SW 1271 (cell line): ENCODE measurements at places on chromosomes 12 and 14.

- no peak for DNase-seq
These were observed 37.6 kb downstream of the ZFYVE26 start for GRCh38 chr14:67778792-67779191.

DNA sequence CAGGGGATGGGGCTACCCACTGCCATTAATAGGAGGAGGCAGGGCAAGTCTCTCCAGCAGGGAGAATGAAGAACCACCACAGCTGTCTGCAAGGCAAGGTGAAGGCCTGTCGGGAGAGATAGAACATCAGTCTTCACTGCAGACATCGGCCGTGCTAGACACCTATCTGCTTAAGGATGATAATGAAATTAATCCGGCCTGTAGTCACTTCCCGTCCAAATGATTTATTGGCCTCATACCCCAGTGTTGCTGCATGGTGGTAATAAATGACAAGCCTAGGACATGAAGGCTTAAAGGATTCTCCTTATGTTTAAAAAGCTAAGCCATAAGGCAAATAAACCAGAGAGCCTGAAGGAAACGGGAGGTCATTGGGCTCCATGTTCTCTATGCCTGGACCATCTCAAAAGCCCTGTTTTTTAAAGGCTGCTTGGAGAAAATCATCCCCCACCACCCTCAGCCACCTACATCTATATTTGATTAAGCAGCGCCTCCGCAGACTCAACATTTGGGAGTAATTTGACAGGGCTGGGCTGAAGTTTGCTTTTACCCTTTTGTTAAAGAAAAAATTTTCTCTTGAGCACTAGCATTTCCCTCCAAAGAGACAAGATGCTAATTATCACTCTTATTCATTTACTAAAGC, 137.7 kb downstream of the PLXNC1 start:
- no peak for DNase-seq

DNA sequence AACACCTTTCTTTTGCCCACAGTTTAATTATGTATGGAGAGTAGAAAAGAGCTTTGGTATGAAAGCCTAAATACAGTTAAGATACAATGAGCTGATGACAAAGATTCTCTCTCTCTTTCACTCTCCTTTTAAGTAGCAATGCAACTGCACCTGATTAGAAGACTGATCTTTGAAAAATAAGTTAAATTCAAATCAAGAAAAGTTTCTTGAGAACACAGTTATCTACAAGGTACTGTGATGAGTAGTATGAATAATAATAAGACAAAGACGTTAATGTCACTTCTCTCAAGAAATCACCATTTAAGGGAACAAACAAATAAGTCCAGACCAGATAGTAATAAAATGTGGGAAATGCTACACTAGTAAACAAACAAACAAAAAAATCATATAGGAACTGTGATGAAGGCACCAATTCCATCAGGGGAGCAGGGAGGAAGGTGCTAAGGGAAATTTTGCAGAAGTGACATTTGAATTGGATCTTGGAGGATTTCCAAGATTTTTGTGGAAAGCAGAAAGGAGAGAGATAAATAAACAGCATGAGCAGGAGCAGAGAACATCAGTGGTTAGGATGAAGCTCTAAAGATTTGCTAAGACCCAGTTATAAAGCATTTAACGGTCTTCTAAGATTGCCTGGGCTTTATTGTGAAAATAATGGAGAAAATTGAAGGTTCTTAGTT, 65.2 kb upstream of the STK38L start:
- DNase-seq, result no peak

GRCh38 chr14:102629011-102629444, 36.6 kb downstream of the RCOR1 start:
- DNase-seq, result no peak

DNA sequence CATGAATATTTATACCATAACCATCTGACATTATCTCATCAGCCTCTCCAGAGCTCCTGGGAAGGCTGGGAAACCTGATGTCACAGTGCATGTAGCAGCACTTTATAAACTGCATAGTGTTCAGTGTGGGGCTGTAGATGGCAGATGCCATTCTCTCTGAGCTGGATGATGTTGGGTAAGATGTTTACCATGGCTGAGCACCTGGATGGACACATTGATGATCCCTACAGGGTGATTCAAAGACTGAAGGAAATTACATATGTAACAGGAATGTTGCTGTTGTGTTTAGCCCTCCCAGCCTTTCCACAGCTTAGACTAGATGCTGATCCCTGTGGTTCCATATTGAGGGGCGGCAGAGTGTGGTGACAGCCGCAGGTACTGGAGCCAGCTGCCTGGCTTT, 37.4 kb downstream of the IFT43 start:
- DNase-seq, result no peak

DNA sequence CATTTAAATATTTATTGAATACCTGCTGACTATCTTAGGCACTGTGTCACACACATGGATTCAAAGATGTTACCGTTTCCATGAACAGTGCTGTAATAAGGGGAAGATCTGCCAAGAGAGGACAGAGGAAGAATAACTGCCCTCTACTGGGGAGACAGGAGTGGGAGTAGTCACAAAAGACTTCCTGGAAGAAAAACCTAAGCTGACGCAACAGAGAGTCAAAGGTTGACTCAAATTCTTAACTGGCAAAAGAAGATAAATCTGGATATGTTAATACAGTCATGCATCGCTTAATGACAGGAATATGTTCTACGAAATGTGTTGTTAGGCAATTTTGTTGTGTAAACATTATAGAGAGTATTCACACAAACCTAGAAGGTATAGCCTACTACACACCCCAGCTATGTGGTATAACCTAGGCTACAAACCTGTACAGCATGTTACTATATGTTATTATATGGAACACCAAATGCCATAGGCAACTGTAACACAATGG, 51.5 kb downstream of the DCAF5 start:
- DNase-seq, result peak; percentile 36

DNA sequence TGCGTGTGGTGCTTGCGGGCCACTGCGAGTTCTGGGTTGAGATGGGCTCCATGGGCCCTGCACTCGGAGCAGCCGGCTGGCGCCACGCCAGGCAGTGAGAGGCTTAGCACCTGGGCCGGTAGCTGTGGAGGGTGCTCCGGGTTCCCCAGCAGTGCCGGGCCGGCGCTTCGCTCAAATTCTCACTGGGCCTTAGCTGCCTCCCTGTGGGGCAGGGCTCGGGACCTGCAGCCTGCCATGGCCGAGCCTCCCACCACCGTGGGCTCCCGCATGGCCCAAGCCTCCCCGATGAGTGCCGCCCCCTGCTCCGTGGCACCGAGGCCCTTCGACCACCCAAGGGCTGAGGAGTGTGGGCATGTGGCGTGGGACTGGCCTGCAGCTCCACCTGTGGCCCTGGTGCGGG, 375.7 kb downstream of the NELL2 start:
- no peak for DNase-seq

GRCh38 chr14:103257211-103257962, 76.7 kb upstream of the EIF5 start:
- DNase-seq, result no peak

- DNase-seq, result no peak
These were observed 2.5 kb downstream of the RIMBP2 start for GRCh38 chr12:130713581-130713991.

DNA sequence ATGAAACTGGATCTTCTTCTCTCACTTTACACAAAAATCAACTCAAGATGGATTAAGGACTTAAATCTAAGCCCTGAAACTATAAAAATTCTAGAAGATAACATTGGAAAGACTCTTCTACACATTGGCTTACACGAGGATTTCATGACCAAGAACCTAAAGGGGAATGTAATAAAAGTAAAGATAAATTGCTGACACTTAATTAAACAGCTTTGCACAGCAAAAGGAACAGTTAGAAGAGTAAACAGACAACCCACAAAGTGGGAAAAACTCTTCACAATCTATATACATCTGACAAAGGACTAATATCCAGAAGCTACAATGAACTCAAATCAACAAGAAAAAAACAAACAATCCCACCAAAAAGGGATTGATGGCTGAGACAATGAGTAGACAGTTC, 74.4 kb downstream of the BLTP3B start:
- DNase-seq, result no peak

- DNase-seq, result no peak
These were observed 292.4 kb upstream of the PWP1 start for GRCh38 chr12:107393043-107393717.

- DNase-seq, result no peak
These were observed 91.5 kb downstream of the UNC79 start for GRCh38 chr14:93522221-93522620.

DNA sequence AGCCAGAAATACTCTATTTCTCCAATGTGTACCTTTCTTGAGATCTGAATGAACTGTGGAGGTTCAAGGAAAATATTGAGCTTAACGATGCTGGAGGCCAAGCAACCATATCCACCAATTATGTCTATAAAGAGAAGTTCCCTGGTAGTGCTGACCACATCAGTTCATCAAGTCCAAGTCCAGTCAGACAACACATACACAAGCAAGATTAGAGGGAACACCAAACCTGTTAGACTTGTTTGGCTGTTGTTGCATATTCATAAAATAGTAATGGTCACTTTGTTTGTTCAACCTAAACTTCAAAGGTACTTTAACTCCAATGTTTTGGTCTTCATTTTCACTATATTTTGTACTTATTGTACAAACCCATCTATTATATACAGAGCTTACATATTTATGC, 81.6 kb downstream of the LMO3 start:
- no peak for DNase-seq

GRCh38 chr14:58298477-58299400, at the start of gene ARID4A:
Gene ARID4A, plus strand, starts transcription at chr14:58298555. Its CDS starts 1,300 bp downstream, at chr14:58299855.
- no peak for DNase-seq

DNA sequence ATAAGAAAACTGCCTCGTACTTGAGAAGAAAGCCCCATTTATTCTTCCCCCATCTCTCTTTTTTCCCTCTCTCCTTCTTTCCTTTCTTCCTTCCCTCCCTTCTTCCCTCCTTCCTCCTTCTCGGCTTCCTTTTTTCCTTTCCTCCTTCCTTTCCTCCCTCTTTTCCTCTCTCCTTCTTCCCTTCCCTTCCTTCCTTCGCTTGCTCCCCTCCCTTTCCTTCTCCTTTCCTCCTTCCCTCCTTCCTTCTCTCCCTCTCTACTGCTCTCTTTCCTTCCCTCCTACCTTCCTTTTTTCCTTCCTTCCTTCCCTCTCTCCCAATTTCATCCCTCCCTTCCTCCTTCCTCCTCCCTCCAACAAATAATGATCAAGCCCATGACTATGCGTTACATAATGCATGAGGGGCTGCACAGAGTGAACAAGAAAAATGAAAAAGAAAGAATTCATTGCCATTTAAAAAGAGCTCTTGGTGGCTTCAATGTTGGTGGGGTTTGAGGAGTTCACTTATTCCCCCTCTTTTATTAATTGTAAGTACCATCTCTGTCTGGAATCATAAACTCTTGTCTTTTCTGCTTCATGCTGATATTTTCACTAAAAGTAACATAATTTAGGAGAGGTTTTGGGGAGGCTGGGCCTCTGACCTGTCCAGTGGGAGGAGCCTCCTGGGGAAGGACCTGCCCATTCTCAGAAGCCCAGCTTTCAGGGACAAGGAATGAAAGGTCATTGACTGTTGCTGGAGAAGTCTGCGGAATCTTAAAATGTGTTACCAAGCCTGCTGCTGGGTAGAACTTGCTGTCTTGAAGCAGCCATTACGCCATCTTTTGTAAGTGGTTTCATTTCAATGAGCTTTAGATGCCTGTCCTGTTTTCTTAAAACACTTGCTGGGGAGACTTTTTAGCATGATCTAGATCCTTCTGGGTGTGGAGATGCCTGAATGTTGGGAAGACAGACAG, 144.3 kb downstream of the CHST11 start:
- DNase-seq, result no peak

GRCh38 chr12:55861871-55862270, 19.1 kb upstream of the MMP19 start:
- DNase-seq, result no peak

DNA sequence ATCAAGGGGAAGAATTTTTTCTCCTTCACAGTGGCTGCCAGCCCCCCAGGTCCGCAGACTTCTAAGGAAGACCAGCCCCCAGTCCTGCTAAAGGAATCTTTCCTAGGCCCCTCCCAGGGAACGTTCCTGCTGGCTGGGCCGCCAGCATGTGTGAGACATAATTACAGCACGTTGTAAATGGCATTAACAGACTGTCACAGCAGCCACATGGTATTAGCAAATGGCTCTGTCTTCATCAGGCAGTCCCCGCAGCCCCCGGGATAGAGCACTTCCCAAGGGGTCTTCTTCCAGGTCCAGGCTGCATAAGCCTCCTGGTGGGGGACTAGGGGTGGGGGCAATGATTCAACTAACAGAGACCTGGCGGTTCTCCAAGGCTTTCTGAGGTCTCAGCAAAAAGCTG, 34.9 kb upstream of the FAM222A start:
- no peak for DNase-seq

DNA sequence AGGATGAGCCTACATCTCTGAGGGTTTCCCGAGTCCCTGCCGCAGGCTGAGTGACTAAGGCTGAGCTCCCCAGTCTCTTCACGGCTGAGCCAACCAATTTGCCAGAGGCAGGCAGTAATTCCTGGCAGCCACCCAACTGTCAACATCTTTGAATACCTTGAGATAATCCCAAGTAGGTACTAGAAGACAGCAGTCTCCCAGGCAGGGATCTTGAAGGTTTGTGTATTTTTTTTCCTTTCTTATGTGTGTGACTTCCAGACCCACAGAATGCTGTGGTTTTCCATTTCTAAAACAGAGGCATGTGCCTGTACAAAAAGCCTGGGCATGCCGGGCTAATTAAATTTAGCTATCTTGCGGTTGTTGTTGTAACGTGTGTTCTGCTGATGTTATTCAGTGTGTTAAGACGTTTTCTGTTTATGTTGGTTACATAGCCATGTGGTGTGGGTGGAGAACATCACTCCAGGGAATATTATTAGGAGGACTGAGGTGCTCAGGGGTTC, 155.5 kb downstream of the ANO2 start:
- DNase-seq, result no peak

DNA sequence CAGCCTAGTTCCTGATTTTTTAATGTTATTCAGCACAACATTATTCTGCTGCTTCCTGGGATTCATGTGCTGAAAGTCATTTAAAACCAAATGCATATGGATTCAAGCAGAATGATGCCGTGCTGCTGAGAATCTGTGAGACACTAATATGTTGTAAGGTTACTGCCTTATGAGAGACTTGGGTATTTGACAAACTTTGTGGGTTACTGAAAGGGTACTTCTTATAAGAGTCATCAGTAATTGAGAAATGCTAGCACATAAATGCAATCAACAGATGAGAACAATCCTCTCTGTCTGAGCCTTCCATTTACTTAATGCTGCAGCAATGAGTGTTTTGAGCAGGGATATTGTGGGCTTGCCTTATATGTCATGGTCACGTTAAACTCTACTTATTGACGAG, 175.7 kb downstream of the NPAS3 start:
- no peak for DNase-seq

DNA sequence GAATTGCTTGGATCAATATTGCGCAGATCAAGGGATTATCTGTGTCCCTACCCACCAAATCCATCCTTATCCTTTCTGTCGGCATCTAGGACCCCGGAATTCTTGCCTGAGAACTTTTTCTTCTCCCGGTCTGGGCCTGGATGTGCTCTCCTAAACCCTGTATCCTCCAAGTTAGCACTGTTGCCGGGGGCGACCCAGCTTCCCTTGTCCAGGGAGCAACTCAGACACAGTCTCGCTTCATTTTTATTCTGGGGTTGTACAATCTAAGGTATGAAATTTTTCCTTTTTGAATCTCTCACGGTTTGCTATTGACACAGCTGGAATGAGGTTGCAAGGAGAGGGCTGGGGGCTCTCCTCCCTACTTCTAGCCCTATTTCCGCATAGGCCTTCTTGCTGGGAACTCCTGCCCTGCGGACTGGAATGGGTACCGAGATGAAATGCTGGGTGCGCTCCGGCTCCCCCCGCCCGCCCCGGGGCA, 403 bp upstream of the PNP start:
- no peak for DNase-seq
